ENCODE measurements at places on chromosomes 12 and 14.

- DNase-seq = no peak
Measured at GRCh38 chr14:91679273-91679672, 52.6 kb downstream of the CATSPERB start.

GRCh38 chr14:73997108-73997943 lies 21.8 kb downstream of the ENTPD5 start:
- no peak for DNase-seq

- DNase-seq = peak; percentile 56
Measured at GRCh38 chr14:67934087-67934486, 114.5 kb downstream of the RAD51B start.

DNA sequence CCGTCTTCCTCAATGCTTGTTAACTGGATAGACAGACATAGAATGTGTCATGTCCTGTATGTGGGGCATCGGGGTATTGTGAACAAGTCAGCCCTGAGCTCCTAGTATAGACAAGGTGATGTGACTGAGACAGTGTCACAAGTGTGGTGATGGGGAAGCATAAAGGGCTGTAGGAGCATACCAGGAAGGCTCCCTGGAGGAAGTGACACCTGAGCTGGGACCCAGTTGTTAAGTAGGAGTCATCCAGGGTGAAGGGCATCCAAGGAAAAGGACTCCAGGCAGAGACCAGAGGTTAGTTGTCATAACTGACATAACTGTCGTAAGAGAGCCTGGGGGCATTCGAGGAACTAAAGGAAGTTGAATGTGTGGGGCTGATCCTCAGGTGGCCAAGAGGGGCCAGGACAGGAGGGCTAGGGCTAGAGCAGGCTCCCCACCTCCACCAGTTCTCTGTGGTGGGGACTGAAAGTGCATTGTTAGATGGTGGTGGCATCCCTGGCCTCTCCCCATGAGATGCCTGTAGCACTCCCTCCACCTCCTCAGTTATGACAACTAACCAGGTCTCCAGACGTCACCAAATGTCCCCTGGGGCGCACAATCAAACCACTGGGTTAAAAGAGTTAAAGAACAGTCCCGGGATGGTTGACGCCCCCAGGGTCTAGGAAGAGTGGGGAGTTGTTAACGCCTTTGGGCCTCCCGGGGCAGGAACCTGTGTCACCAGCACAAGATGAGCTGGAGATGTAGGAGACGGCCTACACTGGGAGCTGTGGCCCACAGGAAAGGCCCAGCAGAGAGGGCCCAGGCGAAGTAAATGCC lies 2.4 kb downstream of the FICD start:
- DNase-seq = no peak

Data from islet precursor cell (in vitro differentiated cells).